ENCODE measurements at places on chromosomes 11 and 22. TPM values are rescaled to one million over a fixed set of nuclear protein-coding genes. Genes with fewer than 3 reads are reported as not detected.
A peak's percentile ranks its signal among the peaks of the same experiment; 100 is the strongest.

DCHS1 gene
- total RNA-seq: 14.4 TPM

C11orf42 gene
- not detected for total RNA-seq

MRGPRF gene
- not detected for total RNA-seq

DNA sequence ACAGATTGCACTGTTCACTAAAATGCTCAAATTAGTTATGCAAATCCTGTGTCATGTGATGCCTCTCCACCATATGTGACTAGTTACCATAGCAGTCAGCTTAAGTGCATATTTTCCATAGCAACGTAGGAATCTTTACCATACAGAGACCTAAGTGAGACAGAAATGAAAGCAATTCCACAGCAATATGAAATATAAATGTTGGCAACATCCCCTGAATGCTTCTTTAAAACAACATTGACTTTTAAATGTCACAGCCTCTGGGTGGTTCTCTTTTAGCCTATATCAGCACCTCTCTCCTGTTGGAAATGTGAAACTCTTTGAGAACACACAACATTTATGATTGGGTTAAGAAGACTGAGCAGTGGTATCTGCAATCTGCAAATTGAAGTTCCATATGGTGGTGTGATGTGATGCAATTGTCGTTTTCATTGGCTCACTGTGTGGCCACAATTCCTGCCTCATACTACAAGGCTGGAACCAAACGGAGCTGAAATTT, 814.6 kb downstream of the DLG2 start:
- DNase-seq: no peak

DNA sequence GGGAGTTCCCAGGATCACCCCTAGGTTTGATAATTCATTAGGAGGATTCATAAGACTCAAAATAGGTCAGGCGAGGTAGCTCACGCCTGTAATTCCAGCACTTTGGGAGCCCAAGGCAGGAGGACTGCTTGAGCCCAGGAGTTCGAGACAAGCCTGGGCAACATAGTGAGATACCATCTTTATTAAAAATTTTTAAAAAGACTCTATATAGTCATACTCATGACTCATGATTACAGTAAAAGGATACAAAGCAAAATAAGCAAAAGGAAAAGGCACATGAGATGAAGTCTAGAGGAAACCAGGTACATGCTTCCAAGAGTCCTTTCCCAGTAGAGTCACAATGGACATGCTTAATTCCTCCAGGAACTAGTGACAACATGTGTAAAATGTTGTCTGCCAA, 13.9 kb upstream of the PTS start:
- DNase-seq: no peak

CLMP gene
- total RNA-seq: not detected

DNA sequence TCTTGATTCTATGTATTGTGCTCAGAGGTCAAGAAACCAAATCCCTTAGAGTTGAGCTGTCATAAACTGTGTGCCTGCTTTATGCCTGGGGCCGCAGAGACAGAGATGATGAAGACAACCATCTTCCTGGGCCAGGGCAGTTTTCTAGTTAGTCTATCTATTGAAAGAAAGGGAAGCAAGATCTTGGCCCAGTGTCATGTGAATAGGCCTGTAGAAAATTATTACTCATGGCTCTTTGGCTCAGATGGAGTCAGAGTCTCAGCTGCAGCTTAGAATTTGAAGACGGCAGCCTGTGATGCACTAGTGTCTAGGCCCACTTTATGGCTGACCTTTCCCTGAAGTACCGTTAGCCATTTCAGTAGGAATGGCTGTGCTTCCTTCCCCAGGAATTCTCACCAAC, 112.0 kb downstream of the DBX1 start:
- DNase-seq: no peak

TRPM5 gene
- total RNA-seq: 0.69 TPM

PDE2A gene
- total RNA-seq: 1.2 TPM

- no peak for DNase-seq
Measured at GRCh38 chr11:1060852-1061616, 13.6 kb upstream of the MUC2 start.

SPECC1L gene
- total RNA-seq: 67.6 TPM

FOLR2 gene
- 0.31 TPM for total RNA-seq

DNA sequence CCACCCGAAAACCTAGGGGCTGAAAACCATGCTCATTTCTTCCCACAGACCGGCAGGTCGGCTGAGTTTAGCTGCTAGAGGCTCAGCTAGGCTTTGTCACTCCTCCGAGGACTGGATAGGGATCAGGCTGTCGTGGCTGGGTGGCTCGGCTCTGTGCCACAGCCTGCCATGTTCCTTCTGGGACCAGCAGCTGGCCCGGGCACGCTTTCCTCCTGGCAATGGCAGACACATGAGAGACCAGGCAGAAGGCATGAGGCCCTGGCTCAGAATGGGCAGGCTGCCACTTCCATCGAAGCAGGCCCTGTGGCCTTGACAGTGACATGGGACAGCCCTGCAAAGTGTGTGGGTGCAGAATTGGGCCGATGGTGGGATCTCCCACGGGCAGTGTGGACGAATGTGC, 20.9 kb downstream of the PARVG start:
- DNase-seq: no peak

CUL5 gene
- total RNA-seq: 36.2 TPM

GRCh38 chr11:10695833-10696232, 2.3 kb upstream of the IRAG1 start:
- no peak for DNase-seq

GRCh38 chr11:114348200-114349191, 51.8 kb downstream of the C11orf71 start:
- DNase-seq: peak; percentile 29

MMP7 gene
- total RNA-seq: not detected

ANKRD49 gene
- 61.3 TPM for total RNA-seq

TRIM68 gene
- total RNA-seq: 24.2 TPM

DNA sequence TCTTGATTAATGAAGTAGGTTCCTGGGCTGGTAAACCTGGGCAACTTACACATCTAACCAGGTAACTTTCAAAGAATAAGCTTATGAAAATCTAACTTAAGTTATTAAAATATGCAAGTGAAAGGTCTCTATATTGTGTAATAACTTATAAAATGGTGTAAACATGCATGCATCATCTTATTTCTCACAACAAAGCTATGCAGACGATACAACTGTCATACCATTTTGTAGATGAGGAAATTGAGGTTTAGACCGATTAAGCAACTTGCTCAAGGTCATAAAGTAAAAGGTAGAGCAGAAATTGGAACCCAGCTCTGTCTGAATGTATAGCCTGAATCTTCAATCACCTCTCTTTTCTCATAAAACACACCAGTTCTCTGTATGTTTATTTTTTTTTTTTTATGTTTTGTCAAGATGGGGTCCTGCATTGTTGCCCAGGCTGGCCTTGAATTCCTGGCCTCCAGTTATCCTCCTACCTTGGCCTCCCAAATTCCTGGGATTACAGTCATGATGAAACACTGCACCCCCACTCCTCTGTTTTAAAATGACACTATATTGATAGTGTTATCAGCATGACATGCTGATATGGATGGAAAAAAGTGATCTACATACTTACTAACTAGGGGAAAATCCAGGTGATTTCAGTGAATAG, 109.6 kb downstream of the SGSM3 start:
- DNase-seq: no peak

GRCh38 chr22:26923531-26923930, 266.1 kb downstream of the MIAT start:
- DNase-seq: no peak

GDPD4 gene
- not detected for total RNA-seq

OR2D2 gene
- total RNA-seq: not detected

DNA sequence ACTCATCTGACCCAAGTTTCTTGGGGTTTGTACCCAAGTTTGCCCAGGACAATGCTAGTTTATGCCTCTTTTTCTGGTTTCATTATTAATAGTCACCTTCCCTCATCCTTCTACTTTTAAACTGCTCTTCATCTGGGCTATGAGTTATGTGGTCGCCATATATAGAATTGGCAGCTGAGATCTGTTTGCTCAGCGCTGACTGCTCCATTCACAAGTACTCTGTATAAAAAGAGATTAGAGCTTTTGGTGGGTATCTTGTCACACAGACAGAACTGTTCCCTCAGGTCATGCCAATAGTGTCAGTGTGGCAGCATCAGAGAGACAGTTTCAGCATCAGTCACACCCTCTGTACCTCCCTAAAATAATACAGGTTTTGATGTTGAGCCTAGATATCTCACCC, 326.0 kb downstream of the RAB38 start:
- DNase-seq: no peak

GRCh38 chr22:42170946-42171345, 40.3 kb upstream of the CYP2D6 start:
- no peak for DNase-seq

- no peak for DNase-seq
Measured at GRCh38 chr11:14334893-14335292, 24.1 kb downstream of the RRAS2 start.

PNPLA3 gene
- total RNA-seq: 0.60 TPM

GRCh38 chr11:14393889-14394288, 34.9 kb upstream of the RRAS2 start:
- no peak for DNase-seq

GRCh38 chr22:21764038-21764804, 28.6 kb upstream of the YPEL1 start:
- DNase-seq: no peak

P2RY2 gene
- total RNA-seq: not detected

GRCh38 chr11:60084631-60085273, 3.7 kb upstream of the MS4A2 start:
- no peak for DNase-seq

GRCh38 chr11:1546077-1546535, 26.0 kb downstream of the DUSP8 start:
- DNase-seq: no peak

TAGLN gene
- 14.4 TPM for total RNA-seq

ANGPTL5 gene
- total RNA-seq: not detected

DNA sequence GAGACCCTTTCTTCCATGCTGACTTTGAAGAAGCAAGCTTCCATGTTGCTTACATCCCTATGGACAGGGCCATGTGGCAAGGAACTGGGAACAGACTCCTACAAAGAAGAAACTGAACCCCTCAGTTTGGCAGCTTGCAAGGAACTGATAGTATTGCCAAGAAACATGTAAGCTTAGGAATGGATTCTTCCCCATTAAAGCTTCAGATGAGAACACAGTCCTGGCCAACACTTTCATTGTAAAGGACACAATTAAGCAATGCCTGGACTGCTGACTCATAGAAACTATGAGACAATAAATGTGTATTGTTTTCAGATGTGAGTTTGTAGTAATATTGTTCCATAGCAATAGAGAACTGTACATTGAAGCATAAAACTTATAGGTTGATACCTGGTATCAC, 82.4 kb downstream of the AASDHPPT start:
- no peak for DNase-seq

DNA sequence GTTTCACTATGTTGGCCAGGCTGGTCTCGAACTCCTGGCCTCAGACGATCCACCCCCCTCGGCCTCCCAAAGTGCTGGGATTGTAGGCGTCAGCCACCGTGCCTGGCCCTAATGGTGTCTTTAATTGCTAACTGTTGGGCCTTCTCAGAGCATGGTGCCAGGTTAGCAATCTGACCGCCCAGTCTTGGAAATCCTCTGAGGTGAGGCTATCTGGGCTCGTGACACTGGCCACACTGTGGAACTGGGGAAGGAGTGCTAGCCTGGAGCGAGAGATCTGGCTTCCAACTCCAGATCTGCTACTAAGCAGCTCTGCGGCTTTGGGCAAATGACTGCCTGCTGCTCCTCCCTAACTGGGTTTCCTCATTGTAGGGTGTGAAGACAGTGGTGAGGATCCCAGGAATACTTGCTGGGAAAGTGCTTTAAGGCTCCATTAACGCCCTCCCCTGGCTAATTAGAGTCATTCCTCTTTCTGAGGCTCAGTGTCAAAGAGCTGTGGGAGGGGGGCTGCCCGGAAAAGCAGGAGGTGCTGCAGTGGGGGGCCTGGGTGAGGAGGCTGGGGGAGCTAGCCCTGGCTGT, 35.4 kb downstream of the CHRDL2 start:
- DNase-seq: no peak

IFITM1 gene
- total RNA-seq: 90.0 TPM

GRCh38 chr22:47653921-47654320, 891.5 kb downstream of the TBC1D22A start:
- DNase-seq: no peak

GRCh38 chr22:44755956-44756361, 3.6 kb downstream of the ARHGAP8 start:
- DNase-seq: no peak

TIMP3 gene
- not detected for total RNA-seq

MCAT gene
- 9.2 TPM for total RNA-seq

DNA sequence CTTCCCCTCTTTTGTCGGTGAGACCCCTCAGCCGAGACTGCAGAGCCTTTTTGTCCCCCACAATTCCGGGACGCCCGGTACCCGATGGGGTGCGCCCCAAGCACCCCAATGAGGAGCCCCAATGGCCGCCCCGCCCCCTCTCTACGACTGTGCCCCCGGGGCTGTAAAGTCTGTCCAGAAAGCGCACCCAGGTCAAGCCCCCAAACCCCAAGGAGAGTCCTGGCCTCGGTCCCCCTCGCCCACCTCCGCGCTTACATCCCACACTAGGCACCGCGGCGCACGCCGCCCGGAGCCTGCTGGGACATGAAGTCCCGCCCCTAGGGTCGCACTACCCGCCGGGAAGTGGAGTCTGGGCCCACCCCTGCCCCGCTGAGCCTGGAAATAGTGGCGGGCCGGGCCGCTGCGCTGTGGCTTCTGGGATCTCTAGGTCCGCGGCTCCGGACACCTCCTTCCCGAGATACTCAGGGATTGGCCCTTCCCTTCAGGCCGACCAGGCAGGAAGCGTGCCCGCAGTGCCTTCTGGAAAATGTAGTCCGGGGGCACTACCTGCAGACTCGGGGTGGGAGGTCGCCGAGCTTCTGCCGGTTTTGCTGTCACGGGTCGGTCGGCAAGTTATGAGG, at the start of gene MEN1:
TSS of gene MEN1 (minus strand) at position 281 of the 620 bp plus-strand sequence. CDS start 442 bp downstream, outside the sequence.
- DNase-seq: peak; percentile 74

PANX2 gene
- 0.26 TPM for total RNA-seq

CHRDL2 gene
- total RNA-seq: not detected

DNA sequence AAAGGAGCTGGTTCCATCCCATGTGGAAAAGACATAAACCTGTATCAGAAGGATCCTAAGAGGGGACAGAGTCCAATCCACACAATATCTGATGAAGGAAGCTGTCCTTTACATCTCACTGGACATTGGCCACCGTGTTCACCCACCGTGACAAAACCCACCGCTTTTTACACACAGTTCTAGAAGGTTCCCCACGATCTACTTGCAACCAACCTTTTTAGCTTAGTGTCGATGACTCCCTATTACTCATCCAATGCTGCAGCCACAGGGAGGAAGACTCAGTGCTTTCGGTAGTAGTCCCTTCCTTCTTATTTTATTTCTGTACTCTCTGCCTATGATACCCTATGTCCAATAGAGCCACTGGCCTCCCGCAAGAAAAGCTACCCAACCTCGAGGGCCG, 65.4 kb downstream of the MAPK1 start:
- no peak for DNase-seq
